ENCODE measurements at places on chromosomes 7 and 10. TPM values are rescaled to one million over a fixed set of nuclear protein-coding genes. Genes with fewer than 3 reads are reported as not detected.

The AHR gene
- total RNA-seq: 44.9 TPM

DNA sequence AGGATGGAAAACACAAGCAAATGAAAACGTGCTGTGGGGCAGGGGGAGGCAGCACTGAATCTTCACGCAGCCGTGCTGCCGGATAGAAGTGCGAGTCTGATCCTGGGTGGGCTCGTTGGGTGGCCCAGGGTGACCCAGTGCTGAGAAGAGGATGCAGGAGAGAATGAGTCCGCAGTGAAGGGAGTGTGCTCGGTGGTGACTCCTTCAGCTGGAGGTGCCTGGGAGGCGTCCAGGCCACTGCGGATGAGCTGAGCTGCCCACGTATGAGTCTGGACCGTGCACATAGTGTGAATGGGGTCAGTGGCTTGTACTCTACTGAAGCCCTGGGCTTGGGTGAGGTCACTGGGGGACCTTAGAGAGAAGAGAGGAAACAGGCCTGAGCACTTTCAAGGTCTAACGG, 190.0 kb upstream of the MGMT start:
- DNase-seq: no peak

DNA sequence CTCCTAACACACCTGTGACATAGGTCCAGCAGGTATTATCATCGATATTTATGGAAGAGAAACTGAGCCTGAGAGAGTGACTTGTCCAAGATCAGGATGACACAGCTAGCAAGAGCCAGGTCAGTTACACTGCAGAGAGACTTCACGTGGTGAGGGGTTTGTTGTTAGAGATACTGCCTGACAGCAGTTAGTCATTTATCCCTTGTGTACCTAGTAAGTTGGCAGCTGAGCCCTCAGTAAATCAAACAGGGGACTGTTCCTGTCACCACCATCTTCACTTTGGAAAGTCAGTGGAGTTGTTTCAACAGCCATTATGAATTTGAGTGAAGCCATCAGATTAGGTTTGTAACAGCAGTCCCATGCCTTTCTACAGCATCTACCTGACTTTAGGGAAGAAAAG, 87.5 kb upstream of the GATA3 start:
- no peak for DNase-seq

- DNase-seq: no peak
Measured at GRCh38 chr10:92727550-92727949, 37.8 kb downstream of the HHEX start.

GRCh38 chr10:81116201-81116600, 578.5 kb downstream of the SH2D4B start:
- no peak for DNase-seq

Measured in natural killer cell (primary cell).